ENCODE measurements at places on chromosomes 12 and 14. TPM values are rescaled to one million over a fixed set of nuclear protein-coding genes. Genes with fewer than 3 reads are reported as not detected.

ACRBP gene
- total RNA-seq: 0.92 TPM

TAS2R30 gene
- total RNA-seq: 2.8 TPM

OTOGL gene
- 0.11 TPM for total RNA-seq

CIDEB gene
- 38.4 TPM for total RNA-seq

HOXC12 gene
- not detected for total RNA-seq

VRTN gene
- total RNA-seq: not detected

All from ovary (tissue), 10 donors.